ENCODE measurements at places on chromosomes 4 and X. TPM values are rescaled to one million over a fixed set of nuclear protein-coding genes. Genes with fewer than 3 reads are reported as not detected.

DNA sequence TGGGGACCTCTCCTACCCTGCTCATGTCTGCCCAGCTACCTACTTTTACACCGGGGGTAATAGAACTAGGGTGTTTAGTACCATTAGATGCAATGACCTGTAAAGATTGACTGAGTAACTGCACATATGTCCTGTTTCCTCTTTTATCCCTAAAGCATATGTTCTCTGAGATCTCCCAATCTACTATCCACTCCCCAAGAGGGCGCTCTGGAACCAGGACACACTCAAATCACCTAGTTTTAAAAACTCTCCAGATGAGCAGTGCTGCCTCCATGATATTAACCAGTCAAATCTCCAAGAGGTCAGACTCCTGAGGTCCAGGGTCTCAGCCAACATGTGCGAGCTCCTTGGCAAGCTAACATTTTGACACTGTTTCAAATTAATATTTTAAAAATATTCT is 87.0 kb upstream of the TSPAN5 start:
- H3K36me3 ChIP-seq: no peaks in the 10 kb centered on the region
- H3K27me3 ChIP-seq: no peaks in the 10 kb centered on the region
- no peak overlapping the region for H3K4me3 ChIP-seq
- no peaks in the 10 kb centered on the region for H3K4me1 ChIP-seq
- H3K27ac ChIP-seq: no peak overlapping the region

DNA sequence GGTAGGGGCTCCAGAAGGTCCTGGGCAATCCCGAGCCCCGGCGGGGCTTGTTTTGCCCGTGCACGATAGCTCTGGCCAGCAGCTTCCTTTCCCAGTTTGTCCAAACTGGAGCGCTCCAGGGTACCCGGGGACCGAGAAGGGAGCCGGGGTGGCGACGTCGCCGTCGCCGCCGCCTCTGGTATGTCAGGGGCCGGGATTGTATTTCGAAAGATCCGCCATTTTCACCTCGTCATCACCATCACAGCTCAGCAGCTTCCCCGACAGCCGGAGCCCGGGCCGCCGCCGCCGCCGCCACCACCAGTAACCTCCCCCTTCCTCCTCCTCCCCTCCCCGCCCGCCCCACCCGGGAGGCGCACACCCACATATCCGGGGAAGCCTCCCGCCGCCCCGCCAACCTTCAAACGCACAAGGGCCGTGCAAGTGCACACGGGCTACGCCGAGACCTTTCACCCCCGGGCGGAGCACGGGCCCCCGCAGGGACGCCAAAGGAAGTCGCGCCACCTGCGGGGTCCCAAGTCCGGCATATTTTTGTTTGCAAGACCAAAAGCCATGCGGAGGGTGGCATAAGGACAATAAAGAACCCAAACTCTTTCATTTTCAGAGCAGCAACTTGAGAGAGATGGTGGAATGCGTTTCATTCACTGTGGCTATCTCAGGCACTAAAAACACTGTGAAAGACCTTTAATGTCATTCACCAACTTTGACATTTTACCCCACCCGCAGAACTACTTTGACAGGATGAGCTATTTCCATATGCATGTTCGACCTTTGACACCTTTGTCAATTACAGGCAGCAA is at the start of gene LIN54:
TSS of gene LIN54 (minus strand) at position 302 of the 797 bp plus-strand sequence. CDS start 25,979 bp downstream, outside the sequence.
- H3K4me1 ChIP-seq: no peaks in the 10 kb centered on the region
- H3K27me3 ChIP-seq: no peaks in the 10 kb centered on the region
- peak; percentile 89 for DNase-seq
- peak within 1 kb of the TSS; percentile 93 for H3K27ac ChIP-seq

DNA sequence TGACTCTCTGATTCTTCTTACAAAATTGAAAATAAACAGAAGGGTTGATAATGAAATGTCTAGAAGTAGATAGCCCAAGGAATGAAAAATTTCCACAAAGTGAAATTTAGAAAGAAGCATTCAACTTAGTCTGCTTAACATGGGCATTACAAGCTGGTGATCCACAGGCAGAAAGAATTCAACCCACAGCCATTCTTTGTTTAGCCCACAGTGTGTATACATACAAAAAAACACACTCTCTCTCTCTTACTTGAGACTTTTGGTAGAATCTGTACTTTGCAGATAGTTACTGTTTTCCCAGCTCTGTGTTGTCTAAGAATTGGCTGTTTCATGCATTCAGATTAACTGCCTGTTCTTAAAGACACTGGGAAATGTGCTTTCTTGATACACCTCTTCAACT is 159.8 kb downstream of the SLC4A4 start:
- no peak overlapping the region for H3K4me3 ChIP-seq
- H3K27me3 ChIP-seq: no peaks in the 10 kb centered on the region
- no peaks in the 10 kb centered on the region for H3K36me3 ChIP-seq
- H3K4me1 ChIP-seq: no peaks in the 10 kb centered on the region
- DNase-seq: no peak
- no peak overlapping the region for H3K27ac ChIP-seq

DNA sequence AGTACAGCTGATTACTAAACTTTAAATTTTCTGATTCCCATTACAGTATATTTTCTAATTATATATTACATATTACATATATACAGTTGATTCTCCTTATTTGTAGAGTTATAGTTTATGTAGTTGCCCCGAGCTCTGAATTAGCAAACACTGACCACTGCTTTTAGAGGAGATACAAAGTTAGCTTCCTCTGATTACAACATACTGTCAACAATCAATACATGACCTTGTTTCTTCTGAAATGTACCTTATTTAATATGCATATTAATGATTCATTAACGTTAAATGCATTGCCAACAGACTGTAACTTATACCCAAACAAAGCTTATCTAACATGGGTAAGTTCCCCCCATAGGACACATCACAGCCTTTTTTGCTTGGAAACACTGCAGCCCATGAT is 81.5 kb downstream of the ATP10D start:
- no peak overlapping the region for H3K4me3 ChIP-seq
- no peaks in the 10 kb centered on the region for H3K4me1 ChIP-seq

GRCh38 chr4:34676400-34676799 is 1567.9 kb downstream of the ARAP2 start:
- H3K36me3 ChIP-seq: no peaks in the 10 kb centered on the region
- H3K4me1 ChIP-seq: no peaks in the 10 kb centered on the region
- no peak overlapping the region for H3K27ac ChIP-seq
- no peak overlapping the region for H3K4me3 ChIP-seq
- no peaks in the 10 kb centered on the region for H3K27me3 ChIP-seq

DNA sequence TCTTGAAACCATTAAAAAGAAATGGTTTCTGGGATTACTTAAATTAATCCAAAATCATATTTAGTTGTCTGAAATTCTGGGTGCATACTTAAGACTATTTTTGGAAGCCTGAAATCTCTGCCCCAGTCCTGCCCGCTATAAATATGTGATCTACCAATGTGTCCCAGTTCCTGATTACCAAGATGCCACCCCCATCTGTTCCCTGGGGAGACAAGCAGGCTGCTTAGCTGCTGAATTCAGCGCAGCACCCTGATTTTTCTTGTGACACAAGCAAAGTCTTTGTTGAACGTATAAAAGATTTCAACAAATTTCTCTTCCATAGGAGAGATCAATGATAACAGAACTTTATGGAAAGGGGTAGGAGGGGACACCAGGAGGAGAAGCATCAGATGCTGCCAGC is 100.6 kb upstream of the PRPS2 start:
- no peaks in the 10 kb centered on the region for H3K36me3 ChIP-seq
- H3K4me3 ChIP-seq: no peak overlapping the region
- no peak for DNase-seq
- no peaks in the 10 kb centered on the region for H3K4me1 ChIP-seq
- no peak overlapping the region for H3K27ac ChIP-seq
- H3K27me3 ChIP-seq: no peaks in the 10 kb centered on the region

GRCh38 chr4:147825451-147826287 is 93.8 kb downstream of the ARHGAP10 start:
- H3K27ac ChIP-seq: peak overlapping the region; percentile 87
- peaks cover 11% of the 10 kb centered on the region for H3K36me3 ChIP-seq
- no peak overlapping the region for H3K4me3 ChIP-seq
- H3K4me1 ChIP-seq: peaks cover 93% of the 10 kb centered on the region
- H3K27me3 ChIP-seq: no peaks in the 10 kb centered on the region

The SPANXC gene
- not detected for total RNA-seq

- H3K4me1 ChIP-seq: no peaks in the 10 kb centered on the region
- H3K27me3 ChIP-seq: no peaks in the 10 kb centered on the region
- no peak overlapping the region for H3K4me3 ChIP-seq
- H3K27ac ChIP-seq: no peak overlapping the region
- DNase-seq: no peak
These were observed 431.6 kb downstream of the IDS start for GRCh38 chrX:149073479-149073878.

The AP1AR gene
- total RNA-seq: 6.6 TPM

DNA sequence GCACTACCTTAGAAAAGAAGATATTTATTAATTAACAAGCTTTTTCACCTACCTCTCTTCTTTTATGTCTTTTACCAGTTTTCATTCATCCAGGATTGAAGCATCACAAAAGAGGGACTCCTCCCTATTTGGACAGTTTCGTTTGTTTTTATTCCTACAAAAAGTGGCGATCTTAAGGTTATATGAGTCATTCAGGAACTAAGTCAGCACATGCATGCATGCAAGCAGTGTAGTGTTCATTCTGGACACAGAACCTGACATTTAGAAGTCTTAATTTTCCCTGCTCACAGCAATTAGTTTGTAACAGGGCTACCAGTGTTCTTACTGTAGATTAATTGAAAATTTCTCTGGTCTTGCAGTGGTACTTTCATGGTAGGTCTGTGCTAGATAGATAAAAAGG is 47.9 kb upstream of the QRFPR start:
- no peak for DNase-seq
- H3K4me1 ChIP-seq: no peaks in the 10 kb centered on the region
- H3K4me3 ChIP-seq: no peak overlapping the region
- H3K27ac ChIP-seq: no peak overlapping the region
- no peaks in the 10 kb centered on the region for H3K27me3 ChIP-seq

DNA sequence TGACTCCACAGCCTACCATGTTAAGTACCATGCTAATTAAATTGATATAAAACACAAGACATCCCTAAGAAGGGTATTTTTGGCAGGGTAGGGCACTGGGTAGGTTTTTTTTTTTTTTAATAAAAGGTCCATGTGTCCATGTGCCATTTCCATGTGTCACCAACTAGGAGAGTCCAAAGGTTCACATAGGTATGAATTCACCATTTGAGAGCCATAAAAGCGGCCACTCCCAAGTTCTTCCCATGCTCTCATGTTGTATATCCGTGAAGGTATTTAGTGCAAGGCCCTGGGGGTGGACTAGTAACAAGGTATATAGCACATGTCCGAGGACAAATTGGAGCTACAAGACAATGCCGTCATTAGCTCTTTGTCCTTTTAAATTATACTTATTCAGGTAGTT is 107.3 kb downstream of the PDE5A start:
- H3K27me3 ChIP-seq: no peaks in the 10 kb centered on the region
- H3K27ac ChIP-seq: no peak overlapping the region
- no peaks in the 10 kb centered on the region for H3K36me3 ChIP-seq
- DNase-seq: no peak

- peaks cover 24% of the 10 kb centered on the region for H3K4me1 ChIP-seq
- no peak overlapping the region for H3K4me3 ChIP-seq
- DNase-seq: no peak
- peak overlapping the region; percentile 27 for H3K27ac ChIP-seq
- peaks cover 4% of the 10 kb centered on the region for H3K36me3 ChIP-seq
These were observed 25.5 kb downstream of the SMIM14 start for GRCh38 chr4:39613093-39613656.

The MSX1 gene
- 2.9 TPM for total RNA-seq

DNA sequence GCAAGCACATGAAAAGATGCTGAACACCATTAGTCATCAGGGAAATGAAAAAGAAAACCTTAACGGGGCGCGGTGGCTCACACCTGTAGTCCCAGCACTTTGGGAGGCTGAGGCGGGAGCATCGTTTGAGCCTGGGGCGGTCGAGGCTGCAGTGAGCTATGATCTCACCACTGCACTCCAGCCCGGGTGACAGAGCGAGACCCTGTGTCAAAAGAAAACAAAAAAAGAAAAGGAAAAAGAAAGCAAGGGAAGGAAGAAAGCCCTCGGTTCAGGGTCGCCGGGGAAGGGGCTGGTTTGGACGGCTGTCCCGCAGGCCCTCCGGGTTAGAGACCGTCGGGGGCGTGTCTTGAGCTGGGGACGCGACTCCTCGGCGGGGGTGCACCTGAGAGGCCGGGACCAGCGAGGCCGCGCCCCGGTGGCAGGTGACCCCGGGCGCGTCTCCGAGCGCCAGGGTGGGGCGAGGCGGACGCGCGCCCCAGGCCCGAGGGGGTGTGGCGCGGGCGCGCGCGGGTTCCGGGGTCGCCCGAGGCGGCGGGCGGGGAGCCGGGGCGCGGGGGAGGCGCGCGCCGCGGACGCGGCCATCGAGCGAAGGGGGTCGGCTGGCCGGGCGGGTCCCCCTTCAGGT is 478 bp upstream of the PLXNA3 start:
- peak overlapping the region; percentile 72 for H3K27ac ChIP-seq
- H3K36me3 ChIP-seq: peaks cover 8% of the 10 kb centered on the region
- peak overlapping the region; percentile 42 for H3K4me3 ChIP-seq
- no peaks in the 10 kb centered on the region for H3K27me3 ChIP-seq
- no peaks in the 10 kb centered on the region for H3K4me1 ChIP-seq

- no peaks in the 10 kb centered on the region for H3K36me3 ChIP-seq
These were observed 74.5 kb upstream of the BOD1L1 start for GRCh38 chr4:13701937-13702446.

- DNase-seq: no peak
- no peak overlapping the region for H3K4me3 ChIP-seq
- H3K27me3 ChIP-seq: no peaks in the 10 kb centered on the region
- H3K27ac ChIP-seq: no peak overlapping the region
- H3K36me3 ChIP-seq: no peaks in the 10 kb centered on the region
- peaks cover 6% of the 10 kb centered on the region for H3K4me1 ChIP-seq
These were observed 65.7 kb upstream of the STX18 start for GRCh38 chr4:4607336-4608213.

The PROM1 gene
- 5.2 TPM for total RNA-seq

- H3K4me1 ChIP-seq: no peaks in the 10 kb centered on the region
- H3K27me3 ChIP-seq: no peaks in the 10 kb centered on the region
- no peak for DNase-seq
- H3K4me3 ChIP-seq: no peak overlapping the region
- no peak overlapping the region for H3K27ac ChIP-seq
These were observed 146.8 kb downstream of the RPA4 start for GRCh38 chrX:97030463-97030862.

GRCh38 chr4:38141808-38142500 is 181.8 kb downstream of the PTTG2 start:
- no peak overlapping the region for H3K27ac ChIP-seq
- H3K4me3 ChIP-seq: no peak overlapping the region
- H3K4me1 ChIP-seq: peaks cover 16% of the 10 kb centered on the region
- peak; percentile 67 for DNase-seq
- H3K27me3 ChIP-seq: no peaks in the 10 kb centered on the region
- H3K36me3 ChIP-seq: peaks cover 29% of the 10 kb centered on the region

- H3K27me3 ChIP-seq: no peaks in the 10 kb centered on the region
- H3K4me3 ChIP-seq: no peak overlapping the region
- no peaks in the 10 kb centered on the region for H3K36me3 ChIP-seq
- peak overlapping the region; percentile 68 for H3K27ac ChIP-seq
These were observed 231.2 kb upstream of the HAND2 start for GRCh38 chr4:173761236-173761635.

The HPF1 gene
- 31.3 TPM for total RNA-seq

The ARMCX2 gene
- 34.2 TPM for total RNA-seq

GRCh38 chr4:56791316-56791715 is 30.2 kb downstream of the SPINK2 start:
- no peak overlapping the region for H3K27ac ChIP-seq
- H3K4me3 ChIP-seq: no peak overlapping the region
- H3K4me1 ChIP-seq: no peaks in the 10 kb centered on the region
- H3K27me3 ChIP-seq: no peaks in the 10 kb centered on the region

GRCh38 chrX:31499109-31499508 is 427.3 kb upstream of the FTHL17 start:
- no peak overlapping the region for H3K27ac ChIP-seq
- DNase-seq: no peak
- H3K4me3 ChIP-seq: no peak overlapping the region
- H3K4me1 ChIP-seq: no peaks in the 10 kb centered on the region
- no peaks in the 10 kb centered on the region for H3K36me3 ChIP-seq
- no peaks in the 10 kb centered on the region for H3K27me3 ChIP-seq

The PPARGC1A gene
- 72.3 TPM for total RNA-seq

The CXCL13 gene
- not detected for total RNA-seq

All from right atrium auricular region (tissue), 2 donors.